ENCODE measurements at places on chromosomes 2 and 18.

- no peak for DNase-seq
Measured at GRCh38 chr2:65331336-65332025, 100.9 kb downstream of the SPRED2 start.

DNA sequence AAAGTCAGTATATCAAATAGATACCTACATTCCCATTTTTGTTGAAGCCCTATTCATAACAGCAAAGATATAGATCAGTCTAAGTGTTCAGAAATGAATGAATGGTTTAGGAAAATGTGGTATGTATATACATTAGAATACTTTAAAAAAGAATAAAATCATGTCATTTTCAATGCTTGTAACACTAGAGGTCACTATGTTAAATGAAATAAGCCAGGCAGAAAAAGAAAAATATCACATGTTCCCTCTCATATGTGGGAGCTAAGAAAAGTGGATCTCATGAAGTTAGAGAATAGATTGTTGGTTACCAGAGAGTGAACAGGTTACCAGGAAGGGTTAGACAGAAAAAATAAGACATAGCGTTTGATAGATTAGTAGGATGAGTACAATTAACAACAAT lies 1111.0 kb upstream of the SLC39A10 start:
- no peak for DNase-seq

DNA sequence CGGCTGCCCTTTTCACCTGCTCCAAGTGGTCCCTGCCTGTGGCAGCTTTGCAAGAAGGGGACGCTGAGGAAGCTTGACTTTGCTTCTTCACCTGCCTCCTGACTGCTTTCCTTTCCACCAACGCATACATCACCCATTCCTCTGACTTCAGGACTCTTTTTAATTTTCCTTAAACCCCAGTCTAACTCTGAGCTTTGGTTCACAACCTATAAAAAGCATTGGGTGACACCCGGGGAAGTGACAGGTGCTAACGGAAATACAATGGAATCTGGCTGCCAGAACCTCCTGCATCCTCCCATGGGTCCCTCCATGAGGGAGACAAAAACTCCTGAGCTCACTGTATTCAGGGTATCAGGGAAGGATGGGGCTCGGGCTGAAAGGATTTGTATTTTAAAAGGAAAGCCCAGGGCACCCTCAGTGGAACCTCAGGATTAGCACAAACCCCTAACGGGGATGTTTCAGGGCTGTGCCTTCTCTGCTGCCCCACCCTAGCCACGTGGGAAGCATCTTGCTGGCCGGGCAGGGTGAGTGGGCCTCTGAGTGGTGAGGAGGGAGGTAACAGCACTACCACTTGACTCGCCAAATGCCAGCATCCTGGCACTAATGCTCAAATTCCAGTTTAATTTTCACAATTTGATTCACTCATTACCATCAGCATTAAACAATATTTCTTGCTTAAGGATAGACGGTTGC lies 284.8 kb downstream of the CELF4 start:
- DNase-seq = no peak

DNA sequence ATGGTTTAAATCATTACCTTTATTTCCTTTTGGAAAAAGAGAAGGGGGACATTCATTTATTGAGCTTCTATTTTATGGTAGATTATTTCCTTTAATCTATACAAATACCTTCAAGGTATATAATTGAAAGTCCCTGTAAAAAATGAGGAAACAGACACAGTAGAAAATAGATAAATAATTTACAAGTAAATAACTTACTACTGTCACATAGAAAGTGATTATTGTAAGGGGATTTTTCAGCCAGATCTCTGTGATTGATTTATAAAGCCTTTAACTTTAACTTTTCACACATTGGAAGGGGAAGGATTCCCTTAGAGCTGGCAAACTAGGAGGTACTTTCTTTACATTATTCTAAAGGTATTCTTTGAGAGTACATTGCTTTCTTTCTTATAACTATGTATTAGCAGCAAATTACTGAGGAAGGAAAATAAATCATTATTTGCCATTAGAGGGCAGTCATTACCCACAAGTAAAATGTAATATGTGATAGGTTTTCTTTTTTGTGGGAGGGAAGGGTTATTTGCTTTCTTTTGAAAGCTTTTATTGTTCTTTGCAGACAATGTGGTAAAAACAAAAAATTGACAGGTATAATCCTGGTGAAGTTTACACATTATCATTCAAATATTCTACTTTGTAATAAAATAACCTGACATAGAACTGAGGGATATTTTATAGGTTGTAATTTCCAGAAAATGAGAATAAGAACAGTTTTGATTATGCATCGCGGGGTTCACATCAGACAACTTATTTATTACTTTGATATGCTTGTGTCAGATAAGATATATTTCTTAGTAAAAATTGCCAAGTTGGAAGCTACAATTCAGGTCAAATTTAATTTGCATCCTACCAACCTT lies 24.8 kb upstream of the RPE start:
- peak; percentile 59 for DNase-seq

GRCh38 chr2:30627151-30627550 lies 180.1 kb downstream of the CAPN13 start:
- DNase-seq = no peak

DNA sequence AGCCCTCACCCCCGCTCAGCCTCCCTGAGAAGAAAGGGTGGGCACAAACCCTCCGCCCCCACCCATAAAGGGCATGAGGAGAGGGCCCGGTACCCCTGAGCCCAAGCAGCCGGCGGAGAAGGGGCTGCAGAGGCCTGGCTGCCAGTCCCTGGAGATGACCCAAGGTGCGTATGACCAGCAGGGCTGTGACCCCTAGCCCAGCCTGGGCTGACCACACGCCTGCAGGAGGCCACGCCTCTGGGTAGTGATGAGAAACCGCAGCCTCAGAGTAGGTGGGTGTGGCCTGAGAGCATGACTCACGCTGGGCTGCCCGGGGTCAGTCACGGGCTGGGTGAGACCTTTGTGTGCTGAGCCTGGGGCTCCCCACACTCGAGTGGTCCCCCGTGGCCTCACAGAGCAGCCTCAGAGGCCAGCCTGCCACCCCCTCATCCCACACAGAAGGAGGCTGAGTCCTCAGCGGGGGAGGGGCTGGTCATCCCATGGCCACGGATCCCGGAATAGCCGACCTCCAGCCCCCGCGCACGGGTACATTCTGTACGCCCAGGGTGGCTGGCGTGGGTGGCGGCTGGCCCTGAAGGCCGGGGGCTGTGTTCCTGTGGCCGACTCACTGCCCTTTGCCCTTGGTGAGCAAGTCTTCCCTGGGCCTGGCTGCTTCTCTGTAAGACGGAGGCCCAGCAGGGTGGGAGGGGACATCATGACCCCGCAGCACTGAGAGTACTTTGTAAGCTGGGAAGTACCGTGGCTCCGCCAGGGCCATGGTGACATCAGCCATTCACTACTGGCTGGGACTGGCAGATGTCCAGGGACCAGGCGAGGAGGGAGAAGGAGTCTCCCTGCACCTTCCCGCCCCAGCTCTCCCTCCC lies 110.8 kb upstream of the OTOS start:
- DNase-seq = no peak

GRCh38 chr2:149972066-149972465 lies 384.5 kb upstream of the MMADHC start:
- no peak for DNase-seq

DNA sequence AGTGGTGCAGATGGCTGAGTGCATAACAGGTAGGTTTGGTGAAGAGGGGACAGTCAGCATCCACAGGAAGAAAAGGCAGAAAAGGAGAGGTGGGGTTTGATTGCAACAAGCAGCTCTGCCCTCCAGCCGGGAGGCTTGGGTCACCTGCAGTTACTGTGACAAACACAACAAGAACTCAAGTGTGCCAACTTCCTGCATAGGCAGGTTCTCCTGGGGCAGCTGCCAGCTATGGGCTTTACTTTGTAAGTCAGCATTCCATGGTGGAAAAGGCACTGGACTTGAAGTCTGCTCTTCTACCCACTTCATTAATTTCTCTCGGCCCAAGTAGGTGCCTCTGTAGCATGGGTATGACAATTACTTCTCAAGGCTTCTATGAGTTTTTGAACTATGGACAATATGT lies 98.9 kb downstream of the MYT1L start:
- DNase-seq = no peak

DNA sequence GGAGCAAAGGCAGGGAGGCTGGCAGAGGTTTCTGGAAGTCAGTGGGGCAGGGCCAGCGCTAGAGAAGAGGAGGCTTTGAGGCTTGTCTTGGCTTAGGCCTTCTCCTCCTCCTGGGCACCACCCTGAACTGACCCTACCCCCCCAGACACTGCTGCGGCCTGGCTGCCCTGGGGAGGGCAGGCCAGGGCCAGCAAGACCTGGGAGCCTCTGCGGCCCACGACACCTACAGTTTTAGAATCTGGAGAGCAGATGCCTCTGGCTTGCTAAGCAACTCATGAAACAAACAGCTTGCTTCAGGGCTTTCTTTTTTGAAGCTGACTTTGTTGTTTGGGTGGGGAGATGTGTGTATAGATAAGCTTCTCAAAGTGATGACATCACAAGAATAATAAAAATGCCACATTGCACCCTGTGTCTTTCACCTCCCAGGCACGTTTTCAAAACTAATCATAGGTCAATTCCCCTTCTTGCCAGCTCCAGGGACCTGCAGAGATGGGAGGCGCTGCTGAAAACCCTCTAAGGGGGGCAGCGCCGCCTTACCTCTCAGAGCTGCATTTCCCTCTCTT lies 46.2 kb upstream of the SMAD7 start:
- peak; percentile 73 for DNase-seq

DNA sequence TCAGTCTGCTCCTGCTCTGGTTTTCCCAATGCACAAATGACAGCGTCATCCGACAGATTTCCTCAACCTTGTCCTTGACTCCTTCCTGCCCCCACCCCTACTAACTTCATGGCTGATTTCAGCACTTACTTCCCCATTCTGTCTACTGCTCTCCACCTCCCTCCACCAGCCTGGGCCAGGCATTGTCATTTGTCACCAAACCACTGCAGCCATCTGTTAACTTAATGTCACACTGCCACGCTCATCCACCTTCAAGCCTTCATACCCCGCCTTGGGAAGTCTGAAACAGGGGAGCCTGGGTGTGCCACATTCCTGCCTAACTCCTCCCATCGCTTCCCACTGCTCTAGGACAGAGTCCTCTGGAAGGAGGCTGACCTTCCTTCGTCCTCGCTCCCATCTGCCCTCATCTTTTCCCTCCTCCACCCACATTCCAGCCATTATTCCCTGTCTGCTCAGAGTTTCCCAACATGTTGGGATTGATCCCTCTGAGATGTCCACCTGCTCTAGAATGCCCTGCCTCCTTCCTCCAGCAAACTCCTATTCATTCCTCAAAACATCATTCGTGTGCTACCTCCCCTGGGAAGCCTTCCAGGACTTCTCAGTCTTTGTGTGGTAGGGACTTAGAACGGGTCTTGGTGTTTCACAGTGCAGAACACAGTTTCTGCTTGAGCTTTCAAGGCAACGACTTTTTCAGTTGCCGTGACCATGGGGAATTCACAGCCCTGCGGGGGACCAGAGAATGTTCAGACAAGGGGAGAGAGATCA lies 42.2 kb upstream of the SMAD7 start:
- DNase-seq = no peak

DNA sequence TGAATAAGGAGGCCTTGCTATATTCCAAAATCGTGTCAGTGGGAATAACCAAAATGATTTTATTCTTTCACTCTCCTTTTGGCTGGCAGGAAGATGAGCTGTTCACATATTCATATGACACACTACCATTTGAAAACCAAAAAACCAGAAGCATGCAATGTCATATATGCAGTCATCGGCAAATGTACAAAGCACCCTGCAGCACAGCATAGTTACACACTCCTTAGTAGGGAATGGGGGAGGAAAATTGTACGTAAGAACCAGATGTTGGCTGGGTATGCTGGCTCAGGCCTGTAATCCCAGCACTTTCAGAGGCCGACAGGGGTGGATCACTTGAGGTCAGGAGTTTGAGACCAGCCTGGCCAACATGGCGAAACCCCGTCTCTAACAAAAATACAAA lies 176.6 kb downstream of the GFPT1 start:
- no peak for DNase-seq

DNA sequence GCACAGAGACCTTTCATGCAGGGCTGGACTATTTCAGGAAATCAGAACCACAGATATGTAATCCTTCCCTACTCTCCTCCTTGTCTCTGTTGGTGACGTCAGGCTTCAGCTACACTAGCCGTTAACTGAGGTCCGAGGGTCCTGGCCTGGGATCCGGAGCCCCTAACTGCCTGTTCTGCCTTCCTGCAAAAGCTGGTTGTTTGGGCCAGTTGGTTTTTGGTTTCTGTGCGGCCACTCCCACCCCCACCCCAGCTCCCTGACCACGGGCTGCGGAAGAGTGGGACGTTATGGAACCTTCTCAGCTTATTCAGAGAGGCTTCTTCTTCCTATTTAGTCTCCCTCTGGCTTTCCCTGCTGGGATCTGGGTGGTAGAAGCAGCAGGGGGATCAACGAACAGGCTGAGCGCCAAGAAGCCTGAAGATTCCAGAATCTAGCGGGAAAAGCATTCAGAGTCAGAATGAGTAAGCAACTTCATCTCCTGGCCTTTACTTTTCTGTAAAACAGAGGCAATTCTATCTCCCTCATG lies 49.3 kb upstream of the ROCK2 start:
- DNase-seq = no peak

GRCh38 chr18:3526421-3527354 lies 76.7 kb downstream of the TGIF1 start:
- DNase-seq = no peak

DNA sequence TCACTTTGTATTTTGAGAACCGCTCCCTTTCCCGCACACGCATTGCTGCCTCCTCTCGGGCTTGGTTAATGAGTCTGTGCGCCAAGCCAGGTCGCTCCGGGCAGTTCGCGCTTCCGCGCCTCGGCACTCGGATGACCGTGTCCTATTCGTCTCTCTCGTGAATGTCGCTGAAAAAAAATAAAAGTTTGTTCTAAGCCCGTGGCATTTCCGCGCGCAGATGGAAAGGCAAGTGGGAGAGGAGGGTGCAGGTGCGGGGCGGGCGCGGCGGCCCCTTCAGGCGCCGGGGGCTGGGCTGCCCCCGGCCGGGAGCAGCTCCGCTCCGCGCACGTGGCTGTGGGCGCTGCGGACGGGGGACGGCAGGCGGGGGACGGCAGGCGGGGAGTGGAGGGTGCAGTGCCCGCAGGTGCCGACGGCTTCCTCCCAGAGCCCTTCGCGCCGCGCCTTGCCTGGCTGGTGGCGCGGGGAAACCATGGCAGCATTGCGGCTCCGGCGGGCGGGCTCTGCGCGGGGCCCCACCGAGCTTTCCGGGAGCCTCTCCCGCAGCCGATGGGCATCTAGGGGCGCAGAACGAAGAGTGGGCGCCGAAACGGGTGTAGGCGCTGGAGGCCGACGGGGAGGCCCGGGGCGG lies 159.6 kb upstream of the SIX2 start:
- DNase-seq = no peak

DNA sequence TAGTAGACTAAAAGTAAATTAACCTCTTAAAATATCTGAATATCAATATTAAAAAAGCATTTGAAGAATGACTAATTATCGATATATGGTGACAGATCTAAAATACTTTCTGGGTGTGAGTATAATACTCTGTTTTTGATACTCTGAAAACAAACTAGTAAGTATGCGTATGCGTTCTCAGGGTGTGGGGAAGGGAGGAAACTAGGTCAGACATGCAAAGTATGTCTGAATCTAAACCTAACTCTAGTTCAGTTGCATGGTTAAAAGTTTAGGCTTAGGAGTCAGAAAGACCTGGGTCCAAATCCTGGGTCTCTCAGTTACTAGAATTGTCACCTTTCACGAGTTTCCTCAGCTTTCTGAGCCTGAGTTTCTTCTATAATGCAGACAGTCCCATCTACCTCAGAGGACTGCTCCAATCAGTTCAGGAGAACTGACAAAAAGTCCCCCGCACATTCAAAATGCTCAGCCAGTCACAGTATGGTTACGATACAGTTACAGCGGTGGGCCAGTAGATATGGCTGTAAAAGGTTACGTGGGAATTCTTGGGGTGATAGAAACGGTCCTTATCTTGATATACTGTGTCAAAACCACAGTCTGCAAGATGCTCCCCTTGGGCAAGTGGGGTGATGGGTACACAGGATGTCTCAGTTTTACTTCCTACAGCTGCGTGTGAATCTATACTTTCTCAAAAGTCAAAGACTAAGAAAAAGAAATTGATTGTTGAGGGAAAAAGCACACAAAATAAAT lies 29.2 kb downstream of the UNC50 start:
- peak; percentile 73 for DNase-seq
